ENCODE measurements at places on chromosomes 1 and 21.

- H3K4me1 ChIP-seq: no peaks in the 10 kb centered on the region
- no peaks in the 10 kb centered on the region for H3K27me3 ChIP-seq
- no peak for DNase-seq
- H3K27ac ChIP-seq: no peak overlapping the region
- no peaks in the 10 kb centered on the region for H3K36me3 ChIP-seq
These were observed 93.5 kb downstream of the C1orf94 start for GRCh38 chr1:34270181-34270580.

DNA sequence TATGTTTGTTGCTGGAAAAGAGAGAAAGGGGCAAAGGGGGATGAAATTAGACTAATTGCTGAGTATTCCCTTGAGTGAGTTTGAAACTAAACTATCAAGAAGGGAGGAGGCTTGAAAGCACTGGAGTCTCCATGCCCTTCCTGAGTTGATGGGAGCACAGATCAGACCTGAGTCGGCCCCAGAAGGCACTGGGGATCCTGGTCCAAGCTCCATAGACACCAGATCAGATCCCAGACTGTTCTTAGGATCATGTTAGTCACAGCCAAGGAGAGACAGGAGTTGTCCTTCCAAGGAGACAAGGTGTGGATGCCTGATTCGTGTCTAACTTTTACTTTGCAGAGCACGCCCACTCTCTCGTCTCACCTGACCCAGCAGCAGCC lies 152.3 kb downstream of the NR5A2 start:
- H3K27ac ChIP-seq: no peak overlapping the region
- no peaks in the 10 kb centered on the region for H3K36me3 ChIP-seq

DNA sequence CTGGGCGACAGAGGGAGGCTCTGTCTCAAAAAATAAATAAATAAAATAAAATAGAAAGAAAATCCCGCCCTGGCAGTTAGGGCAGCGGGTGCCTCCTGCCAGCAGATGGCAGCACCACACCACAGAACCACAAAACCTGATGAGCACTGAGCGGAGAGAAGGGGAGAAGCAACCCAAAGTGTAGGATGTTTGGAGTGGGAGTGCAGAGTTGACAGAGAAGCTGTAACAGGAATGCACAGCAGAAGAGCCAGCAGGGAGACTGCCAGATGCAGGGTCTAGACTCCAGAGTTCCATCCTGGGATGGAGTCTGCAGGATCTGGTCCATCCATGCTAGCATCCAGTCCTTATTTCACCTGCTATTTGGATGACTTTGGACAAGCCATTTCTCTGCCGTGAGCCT lies 29.7 kb upstream of the KIRREL1 start:
- no peak overlapping the region for H3K27ac ChIP-seq
- H3K4me3 ChIP-seq: no peak overlapping the region
- H3K36me3 ChIP-seq: no peaks in the 10 kb centered on the region

- H3K27me3 ChIP-seq: no peaks in the 10 kb centered on the region
- H3K4me1 ChIP-seq: no peaks in the 10 kb centered on the region
- no peak for DNase-seq
- no peak overlapping the region for H3K27ac ChIP-seq
These were observed 25.7 kb upstream of the C1orf105 start for GRCh38 chr1:172394811-172395210.

DNA sequence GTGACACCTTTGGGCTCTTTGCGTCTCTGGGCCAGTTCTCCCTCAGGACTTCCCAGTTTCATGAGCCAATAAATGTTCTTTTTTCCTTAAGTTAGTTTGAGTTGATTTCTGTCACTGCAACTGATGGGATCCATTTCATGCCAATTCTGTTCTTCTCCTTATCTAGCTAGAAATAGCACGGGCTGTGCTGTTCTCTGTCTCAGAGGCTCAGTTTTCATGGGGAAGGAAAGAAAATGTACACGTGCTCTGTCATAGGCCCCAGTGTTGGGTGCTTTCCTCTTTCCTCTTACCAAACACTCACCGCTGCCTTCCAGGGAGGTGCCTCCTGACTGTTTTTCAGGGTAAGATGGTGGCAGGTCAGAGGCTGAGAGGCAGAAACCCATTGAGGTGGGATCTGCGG lies 43.2 kb upstream of the ACTL8 start:
- H3K4me1 ChIP-seq: no peaks in the 10 kb centered on the region
- no peaks in the 10 kb centered on the region for H3K27me3 ChIP-seq
- H3K4me3 ChIP-seq: no peak overlapping the region

- peak overlapping the region; percentile 95 for H3K27ac ChIP-seq
- H3K36me3 ChIP-seq: no peaks in the 10 kb centered on the region
- no peaks in the 10 kb centered on the region for H3K27me3 ChIP-seq
- peaks cover 60% of the 10 kb centered on the region for H3K4me1 ChIP-seq
These were observed 4.7 kb downstream of the SHISA4 start for GRCh38 chr1:201893431-201893830.

DNA sequence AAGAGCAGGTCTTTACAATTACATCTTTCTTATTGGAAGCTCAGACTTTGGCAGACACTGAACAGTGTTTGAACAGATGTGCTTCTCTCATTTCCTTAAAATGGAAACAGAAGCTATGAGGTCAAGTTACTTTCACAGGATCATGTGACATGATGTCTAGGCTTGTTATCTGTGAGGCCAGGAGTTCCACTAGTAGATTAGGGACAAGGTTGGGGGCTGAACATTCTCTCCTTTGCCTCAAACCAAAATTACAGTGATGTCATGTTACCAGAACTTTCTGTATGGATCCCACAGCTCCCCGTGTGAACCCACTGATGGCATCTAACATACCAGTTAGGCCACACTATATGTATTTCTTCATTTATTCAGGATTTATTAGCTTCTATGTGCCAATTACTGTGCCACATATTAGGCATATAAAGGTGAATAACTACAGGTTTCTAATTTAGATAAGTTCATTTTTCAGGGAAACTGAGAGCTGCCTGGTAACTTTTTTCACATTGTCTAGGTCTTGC lies 6.0 kb downstream of the DYNLT5 start:
- H3K4me1 ChIP-seq: peaks cover 8% of the 10 kb centered on the region
- H3K27me3 ChIP-seq: no peaks in the 10 kb centered on the region
- H3K27ac ChIP-seq: no peak overlapping the region
- DNase-seq: no peak

GRCh38 chr1:62732331-62732730 lies 44.1 kb upstream of the DOCK7 start:
- no peaks in the 10 kb centered on the region for H3K36me3 ChIP-seq
- H3K27ac ChIP-seq: no peak overlapping the region
- no peaks in the 10 kb centered on the region for H3K4me1 ChIP-seq
- H3K27me3 ChIP-seq: no peaks in the 10 kb centered on the region

- no peaks in the 10 kb centered on the region for H3K36me3 ChIP-seq
These were observed 34.2 kb upstream of the JUN start for GRCh38 chr1:58818075-58818474.

DNA sequence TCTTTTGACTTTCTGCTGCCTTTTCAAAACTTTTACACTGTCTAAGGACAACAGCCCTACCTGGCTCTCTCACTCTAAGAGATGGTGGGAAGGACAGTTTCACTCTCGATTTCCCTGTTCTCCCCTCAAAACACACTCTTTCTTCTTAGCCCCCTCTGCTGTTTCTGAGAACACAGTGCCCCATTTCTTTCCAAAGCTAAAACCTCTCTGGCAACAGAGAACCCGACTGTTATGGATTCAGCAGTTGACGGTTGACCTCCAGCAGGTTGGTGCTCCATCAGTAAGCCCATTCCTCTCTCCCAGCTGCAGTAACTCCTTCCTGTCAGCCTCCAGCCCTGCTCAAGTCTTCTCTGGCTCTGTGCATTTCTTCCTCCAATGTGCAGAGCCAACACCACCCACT lies 88.2 kb upstream of the ABCD3 start:
- DNase-seq: no peak
- no peak overlapping the region for H3K4me3 ChIP-seq
- H3K4me1 ChIP-seq: peaks cover 42% of the 10 kb centered on the region
- no peak overlapping the region for H3K27ac ChIP-seq
- H3K36me3 ChIP-seq: no peaks in the 10 kb centered on the region
- no peaks in the 10 kb centered on the region for H3K27me3 ChIP-seq

- H3K27ac ChIP-seq: no peak overlapping the region
These were observed 191.4 kb downstream of the KCNK2 start for GRCh38 chr1:215273838-215274516.
